ENCODE measurements at places on chromosomes 2 and 18.

DNA sequence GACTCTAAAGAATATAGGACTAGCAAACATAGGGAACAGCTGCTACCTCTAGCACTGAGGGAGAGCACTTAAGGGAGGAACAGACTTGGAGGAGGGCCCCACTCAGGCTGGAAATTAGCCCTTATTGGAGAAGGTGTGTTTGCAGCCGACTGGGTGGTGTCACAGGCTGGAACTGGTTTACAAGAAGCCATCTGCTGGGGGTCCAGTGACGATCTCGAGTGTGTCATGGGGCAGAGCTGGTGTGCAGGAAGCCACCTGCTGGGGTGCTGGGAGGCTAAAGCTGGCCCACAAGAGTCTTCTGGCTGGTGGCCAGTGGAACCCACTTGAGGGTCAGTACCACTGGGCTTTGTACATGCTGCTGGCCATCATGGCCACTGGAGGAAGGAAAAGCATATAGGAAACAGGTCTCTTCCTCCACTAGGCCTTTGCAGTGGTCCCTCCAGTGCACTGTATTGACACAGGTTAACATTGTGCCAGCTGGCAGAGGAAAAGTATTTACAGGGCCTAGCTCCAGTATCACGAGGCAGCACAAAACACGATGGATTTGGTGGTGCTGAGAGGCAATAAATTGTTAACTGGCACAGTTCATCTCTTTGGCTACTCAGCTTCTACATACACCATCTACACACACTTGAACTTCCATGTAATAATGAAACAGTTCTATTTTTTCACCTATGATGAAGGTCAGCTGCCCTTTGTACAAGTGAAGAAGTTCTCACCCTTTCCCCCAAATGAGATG lies 43.6 kb downstream of the MAP3K20 start:
- DNase-seq = no peak

GRCh38 chr18:62827397-62827796 lies 112.1 kb downstream of the PHLPP1 start:
- DNase-seq = no peak

DNA sequence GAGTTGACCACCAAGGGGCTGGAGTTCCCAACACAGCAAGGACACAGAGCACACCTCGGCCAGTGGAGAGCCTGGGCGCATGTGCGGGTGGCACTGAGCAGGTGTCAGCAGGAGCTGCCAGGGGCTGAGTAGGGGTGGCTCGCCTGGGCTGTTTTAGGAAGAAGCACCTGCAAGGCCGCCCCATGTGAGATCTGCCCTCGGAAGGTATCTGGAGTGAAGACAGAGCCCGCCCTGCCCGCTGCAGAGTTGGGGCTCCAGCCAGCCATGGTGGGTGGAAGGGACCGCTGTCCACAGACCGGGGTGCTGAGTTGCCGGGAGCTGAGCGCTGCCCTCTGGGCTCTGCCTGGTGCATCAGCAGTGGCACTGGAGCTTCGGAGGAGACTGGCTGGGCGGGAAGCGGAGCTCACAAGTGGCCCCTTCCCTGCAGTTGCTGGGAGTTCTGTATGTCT lies 35.2 kb downstream of the MTERF4 start:
- DNase-seq = no peak

DNA sequence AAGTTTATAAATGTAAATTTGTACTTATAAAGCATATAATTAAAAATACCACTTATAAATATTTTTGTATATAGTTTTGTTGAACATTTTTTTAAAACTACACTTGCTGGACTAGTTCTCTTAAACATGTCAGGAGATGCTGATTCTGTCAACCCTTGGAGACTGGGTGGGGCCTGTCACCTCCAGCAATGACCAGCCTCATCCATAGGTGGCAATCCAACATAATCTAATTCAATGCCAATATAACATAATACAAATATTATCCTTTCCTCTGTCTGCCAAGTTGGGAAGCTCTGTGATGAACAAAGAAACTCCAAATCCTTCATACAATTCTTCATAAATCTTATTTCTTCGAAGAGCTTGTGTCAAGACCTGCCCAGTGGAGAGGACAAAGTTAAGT lies 140.4 kb downstream of the RBMS1 start:
- DNase-seq = no peak

- DNase-seq = peak; percentile 24
Measured at GRCh38 chr2:219073413-219074129, 12.8 kb upstream of the IHH start.

DNA sequence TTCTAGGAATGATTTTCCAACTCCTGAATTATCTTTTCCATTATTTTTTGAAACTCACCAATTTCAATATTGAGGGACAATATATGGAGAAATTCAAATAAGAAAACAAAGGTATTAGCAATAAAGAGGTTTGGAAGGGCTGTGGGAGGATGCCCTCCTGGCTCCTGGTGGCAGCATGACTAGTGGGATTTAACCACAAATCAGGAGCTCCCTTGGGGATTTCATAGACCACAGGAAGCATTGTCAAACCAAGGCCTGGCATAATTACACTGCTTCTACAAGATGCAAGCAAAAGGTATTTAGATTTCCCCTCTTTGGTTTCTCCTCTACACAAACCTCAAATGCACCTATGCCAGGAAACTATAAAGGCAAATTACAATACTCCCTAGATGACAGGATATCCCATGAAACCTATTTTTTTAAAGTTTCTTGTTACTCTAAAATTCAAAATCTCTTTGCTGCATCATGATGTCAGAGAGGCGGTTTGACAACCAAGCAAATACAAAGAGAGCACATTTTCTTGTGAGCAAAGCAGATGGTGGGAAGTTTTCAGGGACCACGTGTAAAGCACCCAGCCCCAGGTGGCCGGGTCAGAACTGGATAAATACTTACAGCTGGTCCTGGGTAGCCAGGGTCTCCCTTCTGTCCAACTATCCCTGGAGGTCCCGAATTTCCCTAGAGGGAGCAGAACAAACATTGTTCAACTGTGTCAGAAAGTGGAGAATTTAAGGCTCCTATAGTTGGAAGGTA lies 67.9 kb downstream of the COL6A3 start:
- no peak for DNase-seq

DNA sequence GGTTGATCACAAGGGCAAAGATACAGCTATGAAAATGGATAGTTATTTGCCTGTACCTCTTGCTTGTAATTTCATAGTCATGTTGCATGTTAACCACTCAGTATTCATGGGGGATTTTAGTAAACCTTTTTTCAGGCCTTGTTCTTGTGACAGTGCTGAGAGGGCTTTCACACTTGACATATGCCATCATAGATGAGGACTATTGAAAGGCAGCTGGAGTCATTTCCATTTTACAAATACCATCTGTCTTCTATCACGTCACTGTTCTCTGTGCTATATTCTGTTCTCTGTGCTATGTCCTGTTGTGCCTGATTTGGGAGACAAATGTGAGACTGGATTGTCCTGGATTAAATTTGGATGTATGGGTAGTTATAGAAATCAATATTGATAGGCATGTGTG lies 131.7 kb downstream of the LYPD6B start:
- no peak for DNase-seq

- DNase-seq = no peak
Measured at GRCh38 chr2:138689705-138690104, 90.5 kb downstream of the NXPH2 start.

GRCh38 chr2:96687266-96687665 lies 44.7 kb downstream of the FER1L5 start:
- no peak for DNase-seq

DNA sequence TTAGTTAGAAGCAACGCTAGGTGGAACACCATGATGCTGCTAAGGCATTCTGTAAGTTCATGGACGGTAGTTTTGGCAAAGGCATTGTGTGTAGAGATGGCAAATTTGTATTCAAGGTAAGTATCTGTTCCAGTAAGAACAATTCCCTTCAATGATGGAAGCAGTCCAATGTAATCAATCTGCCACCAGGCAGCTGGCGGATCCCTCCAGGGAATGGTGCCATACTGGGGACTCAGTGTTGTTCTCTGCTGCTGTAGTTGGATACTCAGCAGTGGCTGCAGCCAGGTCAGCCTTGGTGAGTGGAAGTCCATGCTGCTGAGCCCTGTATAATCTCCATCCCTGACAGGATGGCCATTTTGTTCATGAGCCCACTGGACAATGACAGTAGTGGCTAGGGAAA lies 62.8 kb downstream of the ARL6IP6 start:
- no peak for DNase-seq

GRCh38 chr18:5520464-5520863 lies 23.3 kb downstream of the EPB41L3 start:
- no peak for DNase-seq

DNA sequence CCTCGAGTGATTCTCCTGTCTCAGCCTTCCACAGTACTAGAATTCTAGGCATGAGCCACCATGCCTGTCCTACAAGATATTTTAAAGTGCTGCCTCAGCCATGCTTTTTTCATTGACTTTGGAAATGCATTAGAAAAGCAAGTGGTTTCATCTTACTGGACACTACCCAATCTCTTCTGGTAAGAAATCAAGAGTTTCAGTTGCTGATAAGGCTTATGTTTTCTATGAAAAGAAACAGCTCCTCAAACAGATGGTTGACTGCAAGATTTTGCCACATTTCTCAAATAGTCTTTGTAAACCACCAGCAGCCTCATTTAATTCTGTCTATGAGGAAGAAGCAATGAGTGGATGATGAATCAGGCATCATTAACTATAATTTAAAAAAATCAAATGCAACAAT lies 264.5 kb upstream of the LRP1B start:
- no peak for DNase-seq

DNA sequence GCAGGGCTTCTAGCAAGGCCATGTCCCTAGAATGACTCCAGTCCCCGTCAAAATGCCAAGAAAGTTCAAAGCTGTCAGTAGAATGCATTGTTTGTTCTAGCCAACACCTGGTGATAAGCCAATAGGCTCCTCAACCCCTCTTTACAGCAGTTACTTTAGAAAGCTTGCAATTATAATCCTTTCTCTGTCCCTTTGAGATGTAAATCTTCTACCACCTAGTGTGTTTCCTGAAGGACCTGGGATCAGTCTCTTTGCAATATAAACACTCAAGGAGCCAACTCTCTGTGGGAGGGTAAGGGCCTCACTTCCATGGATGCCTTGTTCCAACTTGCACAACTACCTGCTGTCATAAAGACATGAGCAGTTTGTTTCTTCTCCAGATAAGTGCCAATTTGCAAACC lies 301.8 kb downstream of the NBAS start:
- DNase-seq = peak; percentile 12

DNA sequence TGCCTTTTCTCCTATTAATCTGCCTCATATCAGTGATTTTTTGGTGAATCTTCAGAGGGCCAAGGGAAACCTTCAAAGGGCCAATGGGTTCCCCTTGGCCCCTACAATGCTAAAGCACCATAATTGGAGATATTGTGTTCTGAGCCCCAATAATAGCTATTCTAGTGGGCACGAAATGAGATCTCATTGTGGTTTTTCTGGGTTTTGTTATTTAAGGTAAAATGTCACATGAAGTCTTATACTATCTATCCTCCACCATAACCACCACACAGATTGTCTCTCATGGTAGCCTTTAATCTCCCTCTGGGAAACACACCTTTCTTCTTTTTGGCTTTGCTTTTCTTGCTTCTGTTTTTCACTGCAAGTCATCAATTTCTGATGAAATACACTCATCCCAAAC lies 152.8 kb downstream of the B3GNT2 start:
- no peak for DNase-seq

DNA sequence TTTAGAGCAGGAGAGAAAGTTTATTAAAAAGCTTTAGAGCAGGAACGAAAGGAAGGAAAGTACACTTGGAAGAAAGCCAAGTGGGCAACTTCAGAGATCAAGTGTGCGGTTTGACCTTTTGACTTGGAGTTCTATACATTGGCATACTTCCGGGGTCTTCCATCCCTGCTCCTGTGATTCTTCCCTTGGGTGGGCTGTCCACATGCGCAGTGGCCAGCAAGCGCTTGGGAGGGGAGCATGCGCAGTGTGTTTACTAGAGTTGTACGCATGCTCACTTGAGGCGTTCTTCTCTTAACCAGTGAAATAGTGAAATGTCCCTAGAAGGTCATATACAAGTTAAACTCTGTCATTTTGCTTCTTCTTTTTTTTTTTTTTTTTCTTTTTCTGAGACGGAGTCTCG lies 56.9 kb upstream of the ZNF532 start:
- DNase-seq = no peak

DNA sequence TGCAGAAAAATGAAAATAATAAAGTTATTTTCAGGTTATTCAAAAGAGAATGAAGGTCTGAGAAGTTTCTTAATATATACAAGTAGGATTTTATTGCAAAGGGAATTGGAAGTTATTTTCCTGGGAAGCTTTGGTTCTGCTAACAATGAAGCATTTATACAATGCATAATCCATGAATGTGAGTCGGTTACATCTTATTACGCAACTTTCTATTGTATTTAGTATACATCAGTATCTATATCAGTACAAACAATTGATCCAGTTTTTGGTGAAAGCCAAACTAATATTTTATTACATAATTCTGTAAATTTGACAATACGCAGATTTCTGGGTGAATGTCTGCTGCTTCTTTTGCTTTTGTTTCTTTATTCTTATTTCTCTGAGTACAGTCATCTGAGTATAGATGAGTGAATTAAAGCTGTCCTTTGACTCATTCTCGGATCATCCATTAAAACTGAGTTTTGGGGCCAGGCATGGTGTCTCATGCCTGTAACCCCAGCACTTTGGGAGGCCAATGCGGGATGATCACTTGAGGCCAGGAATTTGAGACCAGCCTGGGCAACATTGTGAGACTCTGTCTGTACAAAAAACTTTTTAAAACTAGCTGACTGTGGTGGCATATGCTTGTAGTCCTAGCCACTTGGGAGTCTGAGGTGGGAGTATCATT lies 108.5 kb downstream of the SOCS6 start:
- no peak for DNase-seq

DNA sequence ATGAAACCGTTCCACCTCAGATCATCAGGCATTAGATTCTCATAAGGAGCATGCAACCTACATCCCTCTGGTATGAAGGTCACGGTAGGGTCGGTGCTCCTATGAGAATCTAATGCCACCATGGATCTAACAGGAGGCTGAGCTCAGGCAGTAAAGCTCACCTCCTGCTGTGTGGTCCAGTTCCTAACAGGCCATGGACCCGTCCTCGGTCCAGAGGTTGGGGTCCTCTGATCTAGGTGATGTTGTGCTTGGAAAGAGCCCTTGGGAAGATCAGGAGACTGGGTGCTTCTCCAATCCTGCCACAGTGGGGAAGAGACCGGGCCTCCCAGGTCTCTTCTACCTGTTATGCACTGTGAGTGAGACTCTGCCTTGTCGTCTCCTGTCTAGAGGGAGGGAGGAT lies 104.6 kb downstream of the ACKR3 start:
- DNase-seq = no peak

- no peak for DNase-seq
Measured at GRCh38 chr2:3470856-3471737, 48.2 kb downstream of the ADI1 start.

DNA sequence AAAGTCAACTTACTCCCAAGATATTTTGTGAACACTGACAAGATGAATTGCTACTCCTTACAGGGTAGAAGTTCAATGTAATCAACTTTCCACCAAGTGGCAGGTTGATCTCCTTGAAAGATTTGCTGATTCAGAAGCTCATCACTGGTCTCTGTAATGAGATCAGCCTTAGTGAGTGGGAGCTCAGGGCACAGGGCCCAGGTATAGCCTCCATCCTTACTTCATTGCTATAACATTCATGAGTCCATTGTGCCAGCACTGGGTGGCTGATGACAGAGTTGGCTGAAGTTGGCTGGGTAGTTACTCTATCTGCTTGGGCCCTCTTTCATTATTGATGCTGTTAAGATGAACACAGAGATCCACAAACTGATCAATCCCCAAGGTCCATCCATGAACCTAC lies 379.0 kb downstream of the IRS1 start:
- no peak for DNase-seq

Measured in smooth muscle cell of the brain vasculature (primary cell).